ENCODE measurements at places on chromosomes 4 and X.
A peak's percentile ranks its signal among the peaks of the same experiment; 100 is the strongest.

GRCh38 chr4:150572704-150573504 is 9.0 kb upstream of the MAB21L2 start:
- no peak for DNase-seq

- DNase-seq, result no peak
Measured at GRCh38 chr4:151409470-151410313, 716 bp downstream of the FHIP1A start.

GRCh38 chr4:144465546-144465945 is 180.4 kb upstream of the HHIP start:
- DNase-seq, result no peak

- DNase-seq, result peak; percentile 56
Measured at GRCh38 chrX:102345916-102346315, 93.9 kb downstream of the NXF2B start.

GRCh38 chrX:65451663-65452062 is 82.9 kb downstream of the LAS1L start:
- DNase-seq, result peak; percentile 63

DNA sequence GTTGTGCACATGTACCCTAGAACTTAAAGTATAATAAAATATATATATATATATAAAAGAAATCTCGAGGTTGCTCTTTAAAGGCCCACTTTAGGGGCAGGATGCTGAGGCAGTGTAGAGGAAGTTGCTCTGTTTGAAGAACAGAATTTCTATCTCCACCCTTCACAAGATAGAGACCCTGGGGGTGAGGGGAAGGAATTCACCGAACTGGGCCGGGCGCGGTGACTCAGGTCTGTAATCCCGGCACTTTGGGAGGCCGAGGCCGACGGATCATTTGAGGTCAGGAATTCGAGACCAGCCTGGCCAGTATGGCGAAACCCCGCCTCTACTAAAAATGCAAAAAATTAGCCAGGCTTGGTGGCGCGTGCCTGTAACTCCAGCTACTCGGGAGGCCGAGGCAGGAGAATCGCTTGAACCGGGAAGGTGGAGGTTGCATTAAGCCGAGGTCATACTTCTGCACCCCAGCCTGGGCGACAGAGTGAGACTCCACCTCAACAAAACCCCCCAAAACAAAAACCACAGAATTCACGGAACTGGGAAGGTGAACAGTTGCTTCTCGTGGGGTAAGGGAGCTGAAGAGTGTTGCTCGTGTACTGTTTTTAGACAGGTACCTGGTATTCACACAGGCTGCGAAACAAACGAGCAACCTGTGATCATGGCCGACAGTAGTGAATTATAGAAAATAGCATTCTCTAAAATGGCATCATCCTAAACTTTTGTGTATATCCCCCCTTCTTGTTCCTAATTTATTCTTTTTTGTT is 6.2 kb downstream of the PLAC8 start:
- no peak for DNase-seq

GRCh38 chr4:95224402-95224801 is 324.4 kb downstream of the UNC5C start:
- no peak for DNase-seq

GRCh38 chrX:71214604-71215337 is 8.3 kb upstream of the GJB1 start:
- DNase-seq, result no peak

DNA sequence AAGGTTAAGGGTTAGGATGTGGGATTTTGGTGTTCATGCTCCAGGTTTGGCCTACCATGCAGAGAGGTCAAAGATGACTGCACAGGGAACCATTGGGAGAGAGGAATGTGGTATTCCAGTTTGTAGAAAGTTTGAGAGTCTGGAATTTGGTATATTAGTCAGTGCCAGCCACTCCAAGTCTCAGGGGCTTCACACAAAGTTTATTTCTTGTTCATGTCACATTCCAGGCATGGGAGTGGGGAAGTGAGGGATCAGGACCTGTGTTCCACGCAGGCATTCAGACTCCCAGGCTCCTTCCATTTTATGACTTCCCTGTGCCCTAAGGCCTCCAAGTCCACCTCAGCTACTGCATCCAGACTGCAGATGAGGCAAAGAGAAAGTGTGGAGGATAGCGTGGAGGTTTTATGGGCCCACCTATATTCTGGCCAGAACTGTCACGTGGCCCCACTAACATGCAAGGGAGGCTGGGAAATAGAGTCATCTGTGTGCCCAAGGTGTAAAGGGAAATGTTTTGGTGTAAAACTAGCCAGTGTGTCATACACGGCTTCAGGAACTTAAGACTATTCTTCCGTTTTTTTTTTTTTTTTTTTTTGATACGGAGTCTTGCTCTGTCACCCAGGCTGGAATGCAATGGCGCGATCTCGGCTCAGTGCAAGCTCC is 140.6 kb upstream of the SCML1 start:
- no peak for DNase-seq

DNA sequence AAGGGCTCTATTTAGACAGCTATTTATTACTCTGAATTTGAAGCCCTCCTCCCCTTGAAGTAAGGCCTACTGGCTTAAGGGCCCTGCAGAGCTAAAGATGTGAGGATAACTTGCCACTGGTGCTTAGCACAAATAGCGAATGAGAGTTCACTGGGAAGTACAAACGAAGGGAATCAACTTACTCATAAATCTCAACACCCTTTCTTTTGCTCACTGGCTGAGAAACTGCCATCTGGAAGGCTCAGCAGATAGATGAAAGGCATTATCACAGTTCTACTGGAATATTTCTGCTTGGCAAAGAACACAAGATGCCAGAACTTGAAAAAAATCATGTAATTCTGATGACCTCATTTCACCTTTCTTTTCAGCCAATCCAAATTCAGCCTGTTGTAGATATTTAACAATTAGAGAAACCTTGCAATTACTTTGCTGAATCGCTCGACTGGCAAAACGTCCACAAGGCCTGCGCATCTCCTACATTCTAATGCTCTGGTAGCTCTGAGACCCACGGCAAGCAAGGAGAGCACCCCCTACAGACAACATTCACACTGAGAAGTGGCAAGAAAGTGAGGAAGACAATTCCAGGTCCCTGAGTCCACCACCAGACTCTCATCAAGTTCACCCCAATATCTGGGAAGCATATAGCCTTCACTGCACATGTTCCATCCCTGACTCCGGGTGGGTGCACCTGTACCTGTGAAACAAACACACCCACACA is 27.5 kb downstream of the TSPAN5 start:
- DNase-seq, result no peak

All from NAMALWA (cell line).